NCI-H774 (cell line): ENCODE measurements at places on chromosomes 7 and 10.

DNA sequence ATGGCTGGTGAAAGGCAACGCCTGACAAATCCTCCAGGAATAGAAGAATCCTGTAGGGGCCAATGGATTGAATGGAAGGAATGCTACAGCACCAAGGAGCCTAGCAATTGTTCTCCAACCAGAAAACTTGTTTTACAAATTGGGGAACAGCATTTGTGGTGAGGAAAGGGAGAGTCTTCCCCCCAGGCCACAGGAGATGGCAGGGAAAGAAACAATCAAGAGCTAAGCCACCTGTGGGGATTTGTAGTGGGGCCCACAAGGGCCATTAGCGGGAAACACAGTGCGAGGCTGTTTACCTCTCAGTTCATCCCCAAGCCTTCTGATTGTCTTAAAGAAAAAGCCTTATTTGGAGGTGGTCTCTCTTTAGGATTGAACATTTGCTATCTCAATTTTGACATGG is 48.5 kb upstream of the KCNMA1 start:
- no peak for DNase-seq

DNA sequence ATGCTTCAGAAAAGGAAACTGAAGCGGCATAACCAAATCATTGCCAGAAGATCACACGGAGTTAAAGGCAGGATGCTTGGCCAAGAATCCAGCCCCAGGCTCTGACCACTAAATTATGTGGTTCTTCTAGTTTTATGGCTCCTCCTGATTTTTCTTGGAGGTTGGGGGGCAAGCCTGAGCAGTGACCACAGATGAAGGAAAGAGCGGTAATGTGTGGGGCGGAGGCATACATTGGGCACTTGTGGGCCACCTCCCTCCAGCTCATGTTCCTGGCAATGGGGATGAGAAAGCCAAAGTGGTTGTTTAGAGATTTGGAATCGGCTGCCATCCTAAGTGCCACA is 3.2 kb downstream of the TRPV6 start:
- no peak for DNase-seq

DNA sequence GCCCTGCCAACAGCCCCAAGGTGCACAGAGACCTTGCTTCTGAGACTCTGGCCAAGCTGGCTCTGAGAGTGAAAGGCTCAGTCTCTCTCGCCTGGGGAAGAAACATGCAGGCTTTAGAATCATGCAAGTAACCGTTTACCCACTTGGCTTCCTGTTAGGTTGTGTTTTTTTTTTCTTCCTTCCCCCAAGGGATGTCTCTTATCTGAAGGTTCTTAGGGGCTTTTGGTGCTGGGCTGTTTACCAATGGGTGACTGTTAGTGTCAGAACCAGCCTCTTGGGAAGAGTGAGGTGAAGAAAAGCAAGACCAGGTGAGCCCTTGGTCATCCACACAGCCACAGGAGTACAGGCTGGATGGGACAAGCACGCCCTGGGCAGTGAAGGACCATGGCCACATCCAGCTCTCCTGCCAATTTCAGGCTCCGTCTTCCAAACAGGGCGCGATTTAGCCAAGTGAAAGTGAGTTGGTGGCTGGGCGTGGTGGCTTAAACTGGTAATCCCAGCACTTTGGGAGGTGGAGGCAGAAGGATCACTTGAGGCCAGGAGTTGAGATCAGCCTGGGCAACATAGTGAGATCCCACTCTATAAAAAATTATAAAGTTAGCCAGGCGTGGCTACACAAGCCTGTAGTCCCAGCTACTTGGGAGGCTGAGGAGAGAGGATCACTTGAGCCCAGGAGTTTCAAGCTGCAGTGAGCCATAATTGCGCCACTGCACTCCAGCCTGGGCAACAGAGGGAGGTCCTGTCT is 76.3 kb upstream of the CUX1 start:
- no peak for DNase-seq

GRCh38 chr7:114835303-114835702 is 86.6 kb upstream of the MDFIC start:
- DNase-seq = no peak

- no peak for DNase-seq
Observed at GRCh38 chr7:50856231-50856630, 73.5 kb upstream of the GRB10 start.

DNA sequence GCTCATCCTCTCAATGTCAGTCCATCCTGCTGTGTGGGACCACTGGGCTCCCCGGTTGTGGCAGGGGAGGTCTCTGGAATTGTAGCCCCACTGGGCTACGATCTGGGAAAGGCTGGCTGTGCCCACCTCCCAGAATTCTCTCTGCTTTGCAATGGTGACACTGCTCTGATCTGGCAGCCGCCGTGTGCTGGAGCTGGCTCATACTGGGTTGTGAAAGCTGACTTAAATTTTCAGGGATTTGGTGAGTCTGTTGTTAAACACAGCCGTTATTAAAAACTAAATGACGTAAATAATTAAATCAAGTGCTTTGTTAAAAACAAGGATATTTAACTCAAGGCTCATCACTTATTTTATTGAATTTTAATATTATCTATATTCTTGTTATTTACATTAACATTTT is 160.0 kb downstream of the TAX1BP1 start:
- no peak for DNase-seq

DNA sequence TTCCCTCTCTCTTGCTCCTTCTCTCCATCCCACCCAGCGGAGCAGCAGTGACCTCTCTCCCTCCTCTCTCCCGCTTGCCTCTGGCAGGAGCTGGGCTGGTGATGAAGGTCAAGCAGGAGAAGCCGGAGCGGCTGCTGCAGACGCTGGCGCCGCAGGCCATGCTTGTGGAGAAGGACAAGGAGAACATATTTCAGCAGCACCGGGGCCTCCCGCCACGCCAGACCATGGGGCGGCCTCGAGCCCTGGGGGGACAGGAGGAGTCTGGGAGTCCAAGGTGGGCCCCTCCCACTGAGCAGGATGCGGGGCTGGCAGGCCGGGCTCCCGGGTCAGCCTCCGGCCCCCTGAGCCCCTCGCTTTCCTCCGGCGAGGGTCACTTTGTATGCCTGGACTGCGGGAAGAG is 17.3 kb downstream of the ZNF775 start:
- DNase-seq = no peak

DNA sequence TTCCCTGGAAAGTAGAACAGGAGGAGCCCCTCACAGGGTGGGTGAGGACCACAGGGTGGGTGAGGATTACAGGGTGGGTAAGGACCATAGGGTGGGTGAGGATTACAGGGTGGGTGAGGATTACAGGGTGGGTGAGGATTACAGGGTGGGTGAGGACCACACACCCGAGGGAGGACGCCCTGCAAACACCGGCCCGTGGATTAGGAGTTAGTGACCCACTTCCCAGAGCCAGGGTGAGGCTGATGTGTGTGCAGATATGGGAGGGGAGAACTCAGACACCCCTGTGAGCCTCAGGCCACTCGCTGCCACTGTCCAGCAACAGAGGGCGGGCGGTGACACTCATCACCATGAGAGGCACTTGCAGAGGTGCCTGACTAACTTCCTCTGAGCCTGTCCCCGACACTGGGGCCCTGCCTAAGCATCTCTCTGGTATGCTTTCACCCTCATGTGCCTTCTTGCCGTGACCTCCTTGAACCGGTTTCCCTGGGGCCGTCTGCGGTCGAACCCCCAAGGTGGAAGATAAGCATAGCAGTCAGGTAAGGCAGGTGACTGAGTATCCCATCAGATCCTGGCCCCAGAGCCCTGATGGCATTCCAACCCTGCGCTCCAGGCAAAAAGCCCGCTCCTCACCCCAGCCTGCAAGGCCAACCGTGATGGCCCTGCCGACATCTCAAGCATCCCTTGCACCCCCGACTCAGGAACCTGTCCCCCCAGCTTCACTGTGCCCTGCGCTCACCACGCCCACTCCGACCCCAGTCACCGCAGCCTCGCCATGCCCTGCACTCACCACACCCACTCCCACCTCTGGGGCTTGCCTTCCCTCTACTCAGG is 74.1 kb downstream of the FAM53B start:
- no peak for DNase-seq

DNA sequence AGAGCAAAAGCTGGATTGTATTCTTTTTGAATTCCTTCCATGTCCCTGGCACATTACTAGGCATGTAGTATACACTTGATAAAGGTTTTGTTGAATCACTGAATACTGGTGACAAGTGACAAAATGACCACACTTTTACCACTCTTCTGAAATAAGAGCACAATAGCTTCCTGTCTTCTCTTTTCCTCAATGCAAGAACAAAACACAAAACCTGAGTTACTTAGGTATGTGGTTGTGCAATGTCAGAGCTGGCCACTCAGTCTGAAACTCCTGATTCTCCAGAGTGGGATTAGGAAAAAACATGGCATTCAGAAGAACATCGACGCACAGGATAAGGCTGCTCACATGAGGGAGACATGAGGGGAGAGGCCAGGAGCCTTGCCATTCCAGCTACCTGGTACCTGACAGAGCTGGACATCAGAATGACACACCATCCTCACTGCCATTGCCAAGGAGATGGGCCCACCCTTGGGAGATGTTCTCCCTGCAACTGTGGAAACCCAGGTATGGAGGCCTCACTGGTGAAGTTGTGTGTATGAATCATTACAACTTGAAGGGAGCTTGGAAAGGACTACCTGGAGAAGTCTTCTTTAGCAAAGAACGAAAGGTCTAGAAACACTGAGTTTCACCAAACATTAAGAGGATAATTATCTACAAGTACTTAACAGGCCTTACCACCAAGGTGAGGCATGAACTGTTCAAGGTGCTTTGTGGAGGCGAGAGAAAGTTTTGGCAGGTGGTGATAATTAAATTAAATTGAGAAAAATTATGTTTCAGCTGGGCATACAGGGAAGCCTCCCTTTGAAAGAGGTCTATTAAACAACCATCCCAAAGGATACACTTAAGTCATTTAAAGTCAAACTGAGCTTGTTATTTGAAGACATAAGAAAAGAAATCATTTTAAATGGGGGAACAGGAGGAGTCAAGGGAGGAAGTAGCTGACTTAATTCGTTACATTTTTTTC is 246.5 kb upstream of the AOAH start:
- no peak for DNase-seq

DNA sequence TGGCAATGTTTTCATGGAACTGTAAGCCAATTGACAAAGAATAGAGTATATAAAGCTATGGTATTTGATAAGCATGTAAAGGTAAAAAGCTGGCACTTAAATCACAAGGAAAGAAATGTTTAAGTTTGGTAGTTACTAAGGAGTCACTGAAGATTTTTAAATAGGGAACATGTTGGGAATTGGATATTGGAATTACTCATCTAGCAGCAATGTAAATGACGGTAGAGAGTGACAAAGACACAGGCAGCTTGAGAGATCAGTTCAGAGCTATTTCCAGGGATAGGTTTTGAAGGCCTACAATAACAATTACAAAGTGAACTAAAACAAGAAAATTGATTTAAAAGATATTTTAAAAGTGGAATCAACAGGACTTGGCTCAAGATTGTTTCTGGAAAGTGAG is 36.8 kb downstream of the SP8 start:
- no peak for DNase-seq

- DNase-seq = no peak
Observed at GRCh38 chr7:94760446-94761100, 104.6 kb upstream of the SGCE start.

GRCh38 chr10:101436302-101436701 is 82.3 kb downstream of the BTRC start:
- no peak for DNase-seq

GRCh38 chr10:122650331-122650730 is 49.3 kb downstream of the C10orf120 start:
- no peak for DNase-seq

GRCh38 chr10:490891-491571 is 198.4 kb downstream of the DIP2C start:
- no peak for DNase-seq

DNA sequence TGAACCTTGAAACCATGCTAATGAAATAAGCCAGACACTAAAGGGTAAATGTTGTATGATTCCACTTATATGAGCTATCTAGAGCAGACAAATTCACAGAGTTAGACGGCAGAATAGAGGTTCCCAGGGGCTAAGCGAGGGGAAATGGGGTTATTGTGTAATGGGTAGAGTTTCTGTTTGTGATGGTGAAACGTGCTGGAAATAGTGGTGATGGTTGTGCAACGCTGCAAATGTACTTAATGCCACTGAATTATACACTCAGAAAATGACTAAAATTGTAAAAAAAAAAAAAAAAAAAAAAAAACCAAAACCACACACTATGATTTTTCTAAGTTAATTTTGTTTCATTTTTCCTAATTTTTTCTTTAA is 30.0 kb downstream of the SFXN4 start:
- no peak for DNase-seq

DNA sequence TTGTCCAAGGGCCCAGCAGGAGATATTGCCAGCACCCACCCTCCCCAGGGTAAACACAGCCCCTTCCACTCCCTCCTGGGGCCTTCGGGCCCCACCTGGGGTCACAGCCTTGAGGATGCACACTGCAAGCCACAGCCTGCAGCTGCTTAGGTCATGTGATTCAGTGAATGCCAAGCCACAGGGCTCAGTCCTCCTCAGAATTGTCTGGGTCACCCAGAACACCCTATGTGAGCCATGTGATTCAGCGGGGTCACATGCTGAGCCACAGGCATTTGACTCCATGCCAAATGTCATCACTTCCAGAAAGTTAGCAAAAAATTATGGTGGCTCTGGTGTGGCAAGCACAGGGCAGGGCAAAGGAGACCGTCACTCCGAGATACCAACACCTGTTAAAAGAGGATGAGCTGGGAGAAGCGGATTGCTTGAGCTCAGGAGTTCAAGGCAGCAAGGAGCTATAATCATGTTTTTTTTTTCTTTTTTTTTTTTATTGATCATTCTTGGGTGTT is 17.2 kb upstream of the PSAP start:
- DNase-seq = no peak

- no peak for DNase-seq
Observed at GRCh38 chr10:73910401-73910763, 550 bp upstream of the PLAU start.

DNA sequence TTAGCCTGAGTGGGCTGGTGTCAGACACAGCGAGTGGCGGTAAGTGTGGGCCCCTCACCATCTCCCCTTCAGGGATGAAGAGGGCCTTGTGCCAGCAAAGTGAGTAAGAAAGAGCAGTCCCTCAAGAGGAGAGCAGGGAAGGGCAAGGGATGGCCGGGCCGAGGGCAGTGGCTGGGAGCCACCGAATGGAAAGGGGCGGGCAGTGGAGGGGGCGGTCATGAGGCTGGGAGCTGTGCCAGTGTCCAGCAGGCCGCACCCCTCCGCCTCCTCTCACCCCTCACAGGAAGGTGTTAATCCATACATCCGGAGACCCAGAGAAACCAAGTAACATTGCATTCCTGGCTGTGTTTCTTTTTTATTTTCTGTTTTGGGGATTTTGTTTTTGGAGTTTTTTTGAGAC is 28.6 kb upstream of the RASGEF1A start:
- no peak for DNase-seq
